ENCODE measurements at places on chromosomes 4 and X. TPM values are rescaled to one million over a fixed set of nuclear protein-coding genes. Genes with fewer than 3 reads are reported as not detected.

- H3K4me1 ChIP-seq = no peaks in the 10 kb centered on the region
- H3K27me3 ChIP-seq = no peaks in the 10 kb centered on the region
- no peak for DNase-seq
- no peak overlapping the region for H3K4me3 ChIP-seq
- no peaks in the 10 kb centered on the region for H3K36me3 ChIP-seq
These were observed 62.5 kb downstream of the NDNF start for GRCh38 chr4:121009578-121010478.

DNA sequence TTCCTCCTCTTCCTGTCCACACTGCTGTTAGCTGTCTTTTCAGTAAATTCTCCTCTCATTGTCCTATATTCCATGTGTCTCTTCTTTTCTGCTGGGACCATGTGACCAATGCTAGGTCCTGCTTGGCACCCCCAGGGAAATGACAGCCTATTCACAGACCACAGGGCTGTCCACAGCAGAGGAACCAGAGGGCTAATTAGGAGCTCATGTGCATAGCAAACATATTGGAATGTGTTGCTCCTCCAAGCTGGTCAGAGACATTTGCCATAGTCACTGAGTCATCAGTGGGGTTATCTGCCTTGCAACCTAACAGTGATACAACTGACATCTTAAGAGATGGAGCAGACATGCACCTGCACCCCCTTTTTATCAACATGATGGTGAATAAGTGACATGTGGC lies 67.9 kb upstream of the PUDP start:
- DNase-seq = no peak
- no peak overlapping the region for H3K4me3 ChIP-seq

DNA sequence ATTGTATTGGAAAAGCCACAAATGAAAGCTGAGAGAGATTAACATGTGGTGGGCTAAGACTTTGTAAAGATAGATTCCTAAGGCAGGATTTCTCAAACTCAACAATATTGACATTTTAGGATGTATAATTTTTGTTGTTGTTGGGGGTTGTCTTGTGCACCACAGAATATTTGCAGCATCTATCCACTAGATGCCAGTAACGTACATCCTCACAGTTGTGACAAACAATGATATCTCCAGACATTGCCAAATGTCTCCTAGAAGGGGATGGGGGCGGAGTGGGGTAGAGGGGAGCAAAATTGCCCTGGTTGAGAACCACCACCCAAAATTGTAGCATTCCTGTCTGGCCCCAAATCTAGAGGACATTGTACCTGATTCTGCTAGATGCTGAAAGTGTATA lies 14.7 kb upstream of the CBR4 start:
- DNase-seq = peak; percentile 45
- H3K36me3 ChIP-seq = no peaks in the 10 kb centered on the region
- H3K4me3 ChIP-seq = no peak overlapping the region
- H3K27ac ChIP-seq = no peak overlapping the region
- H3K4me1 ChIP-seq = no peaks in the 10 kb centered on the region

DNA sequence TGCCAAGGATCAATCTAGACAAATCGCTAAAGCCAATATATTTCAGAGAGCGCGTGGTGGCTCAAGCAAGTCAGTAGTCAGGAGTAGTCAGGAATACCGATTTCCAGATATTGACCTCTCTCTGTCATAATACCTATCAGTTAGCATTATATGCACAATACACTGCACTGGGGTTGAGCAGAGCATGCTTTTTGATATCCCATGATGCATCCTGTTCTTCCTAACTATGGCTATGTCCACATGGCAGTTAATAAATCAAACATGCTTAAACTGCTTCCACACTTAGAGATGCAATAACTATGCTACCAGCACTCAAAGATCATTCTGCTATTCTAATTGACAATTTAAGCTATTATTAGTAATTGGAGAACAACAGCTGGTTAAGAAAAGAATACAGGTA lies 6.2 kb downstream of the BRWD3 start:
- no peaks in the 10 kb centered on the region for H3K4me1 ChIP-seq
- no peaks in the 10 kb centered on the region for H3K36me3 ChIP-seq
- H3K27me3 ChIP-seq = no peaks in the 10 kb centered on the region
- no peak overlapping the region for H3K4me3 ChIP-seq

GRCh38 chr4:139857021-139857420 lies 191.4 kb downstream of the MGST2 start:
- H3K27ac ChIP-seq = no peak overlapping the region
- no peaks in the 10 kb centered on the region for H3K36me3 ChIP-seq
- H3K27me3 ChIP-seq = no peaks in the 10 kb centered on the region
- H3K4me1 ChIP-seq = no peaks in the 10 kb centered on the region
- peak; percentile 49 for DNase-seq

DNA sequence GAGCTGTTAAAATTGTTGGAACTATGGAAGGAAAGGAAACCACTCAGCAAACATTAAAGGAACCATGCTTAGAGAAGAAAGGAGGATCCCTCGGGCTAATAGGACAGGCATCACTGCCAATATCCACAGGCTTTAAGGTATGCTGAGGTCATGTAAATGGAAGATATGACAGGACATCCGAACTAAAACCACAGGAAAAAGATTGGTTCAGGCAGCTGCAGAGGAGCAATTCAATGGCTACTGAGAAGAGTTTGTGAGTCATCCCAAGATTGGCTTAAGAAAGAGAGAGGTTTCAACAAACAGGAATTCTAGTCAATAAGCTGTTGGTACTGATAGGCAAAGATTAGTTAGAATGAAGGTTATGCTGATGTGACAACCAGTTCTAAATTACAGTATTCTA lies 106.4 kb upstream of the FAM241A start:
- no peak overlapping the region for H3K4me3 ChIP-seq
- no peak overlapping the region for H3K27ac ChIP-seq
- no peaks in the 10 kb centered on the region for H3K27me3 ChIP-seq
- no peaks in the 10 kb centered on the region for H3K36me3 ChIP-seq
- DNase-seq = no peak

GRCh38 chrX:71128915-71129765 lies 10.7 kb downstream of the MED12 start:
- H3K27ac ChIP-seq = peak overlapping the region; percentile 16
- no peaks in the 10 kb centered on the region for H3K27me3 ChIP-seq
- H3K4me3 ChIP-seq = no peak overlapping the region

DNA sequence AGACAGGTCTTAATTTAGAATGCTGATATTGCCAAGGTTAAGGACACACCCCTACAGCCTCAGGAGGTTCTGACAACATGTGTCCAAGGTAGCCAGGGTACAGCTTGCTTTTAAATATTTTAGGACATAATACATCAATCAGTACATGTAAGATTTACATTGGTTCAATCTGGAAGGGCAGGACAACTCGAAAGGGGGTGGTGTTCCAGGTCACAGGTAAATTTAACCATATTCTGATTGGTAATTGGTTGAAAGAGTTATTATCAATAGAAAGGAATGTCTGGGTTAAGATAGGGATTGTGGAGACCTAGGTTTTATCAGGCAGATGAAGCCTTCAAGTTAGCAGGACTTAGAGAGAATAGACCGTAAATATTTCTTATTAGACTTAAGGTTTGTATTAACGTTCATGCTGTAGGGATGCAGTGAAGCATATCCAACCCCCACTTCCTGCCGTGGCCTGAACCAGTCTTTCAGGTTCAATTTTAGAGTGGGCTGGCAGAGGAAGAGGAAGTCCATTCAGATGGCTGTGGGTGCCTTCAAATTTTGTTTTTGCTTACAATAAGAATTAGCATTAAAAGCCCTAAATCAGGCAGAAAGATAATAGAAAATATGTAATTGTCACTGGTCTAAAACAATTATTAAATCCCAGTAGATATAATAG lies 136.5 kb upstream of the GALNTL6 start:
- no peak overlapping the region for H3K4me3 ChIP-seq
- no peaks in the 10 kb centered on the region for H3K36me3 ChIP-seq
- no peaks in the 10 kb centered on the region for H3K4me1 ChIP-seq
- DNase-seq = no peak
- H3K27me3 ChIP-seq = no peaks in the 10 kb centered on the region

GRCh38 chr4:99809326-99809725 lies 7.3 kb upstream of the DAPP1 start:
- H3K4me3 ChIP-seq = no peak overlapping the region
- DNase-seq = no peak
- no peaks in the 10 kb centered on the region for H3K4me1 ChIP-seq
- H3K27me3 ChIP-seq = no peaks in the 10 kb centered on the region
- H3K36me3 ChIP-seq = no peaks in the 10 kb centered on the region

GRCh38 chr4:150072906-150073714 lies 5.1 kb upstream of the DCLK2 start:
- H3K27ac ChIP-seq = no peak overlapping the region
- DNase-seq = peak; percentile 95
- no peak overlapping the region for H3K4me3 ChIP-seq
- no peaks in the 10 kb centered on the region for H3K36me3 ChIP-seq

DNA sequence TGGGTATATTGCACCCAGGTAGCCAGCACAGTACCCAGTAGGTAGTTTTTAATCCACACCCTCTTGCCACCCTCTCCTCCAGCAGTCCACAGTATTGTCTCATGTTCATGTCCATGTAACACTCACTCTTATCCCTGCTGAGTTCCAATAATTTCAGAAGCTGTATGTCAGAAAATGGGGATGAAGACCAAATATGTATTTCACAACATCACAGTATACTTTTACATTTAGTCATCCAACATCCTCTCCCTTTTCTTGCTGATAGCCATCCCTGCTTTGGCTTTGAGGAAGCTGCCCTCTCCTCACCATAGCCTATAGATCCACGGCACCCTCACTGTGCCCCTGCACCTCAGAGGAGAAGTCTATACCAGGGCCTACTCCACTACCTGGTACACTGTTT lies 126.0 kb upstream of the LDB2 start:
- H3K4me3 ChIP-seq = no peak overlapping the region
- no peaks in the 10 kb centered on the region for H3K27me3 ChIP-seq
- H3K4me1 ChIP-seq = peaks cover 12% of the 10 kb centered on the region
- no peak for DNase-seq

- no peaks in the 10 kb centered on the region for H3K27me3 ChIP-seq
- no peaks in the 10 kb centered on the region for H3K4me1 ChIP-seq
- no peak overlapping the region for H3K4me3 ChIP-seq
- H3K27ac ChIP-seq = no peak overlapping the region
- peak; percentile 5 for DNase-seq
- no peaks in the 10 kb centered on the region for H3K36me3 ChIP-seq
These were observed 644.4 kb downstream of the TRIML1 start for GRCh38 chr4:188783606-188784160.

AMOT gene
- total RNA-seq = 6.8 TPM

AADAT gene
- 3.5 TPM for total RNA-seq

ATOH1 gene
- total RNA-seq = not detected

AP1S2 gene
- 32.6 TPM for total RNA-seq

MAD2L1 gene
- 2.1 TPM for total RNA-seq
